NCI-H2227 treated with DMSO at 0.1 percent for 48 hours (cell line): ENCODE measurements at places on chromosomes 12 and 14.

GRCh38 chr14:73236157-73236556 is 1.1 kb upstream of the PAPLN start:
- DNase-seq: no peak

DNA sequence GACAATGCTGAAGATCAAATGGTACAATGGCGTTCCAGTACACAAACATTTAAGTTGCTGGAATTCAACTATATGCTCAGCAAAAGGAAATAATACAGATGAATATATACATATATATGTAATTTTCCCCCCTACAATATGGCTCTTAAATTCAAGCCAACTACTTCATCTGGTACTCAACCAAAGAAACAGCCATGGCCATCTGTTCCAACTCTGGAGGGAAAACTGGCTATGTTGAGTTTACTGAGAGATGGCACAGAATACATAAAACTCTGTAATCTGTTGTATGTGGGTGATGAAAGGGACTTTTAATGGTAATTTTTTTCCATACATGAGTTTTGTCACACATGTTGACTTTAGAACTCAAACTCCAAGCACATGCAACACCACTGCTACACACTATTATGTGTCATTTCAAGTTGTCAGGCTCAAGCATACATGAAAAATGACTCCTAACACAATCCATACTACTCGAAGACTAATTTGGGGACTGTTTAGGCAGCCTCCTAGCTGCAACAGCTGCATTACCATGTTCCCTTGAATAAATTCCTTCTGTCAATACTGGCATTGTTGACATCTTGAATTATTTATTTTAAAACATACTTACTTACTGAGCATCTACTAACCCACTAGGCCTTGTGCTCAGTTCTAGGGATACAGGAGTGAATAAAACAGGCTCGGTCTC is 38.2 kb upstream of the MAP3K9 start:
- DNase-seq: no peak

DNA sequence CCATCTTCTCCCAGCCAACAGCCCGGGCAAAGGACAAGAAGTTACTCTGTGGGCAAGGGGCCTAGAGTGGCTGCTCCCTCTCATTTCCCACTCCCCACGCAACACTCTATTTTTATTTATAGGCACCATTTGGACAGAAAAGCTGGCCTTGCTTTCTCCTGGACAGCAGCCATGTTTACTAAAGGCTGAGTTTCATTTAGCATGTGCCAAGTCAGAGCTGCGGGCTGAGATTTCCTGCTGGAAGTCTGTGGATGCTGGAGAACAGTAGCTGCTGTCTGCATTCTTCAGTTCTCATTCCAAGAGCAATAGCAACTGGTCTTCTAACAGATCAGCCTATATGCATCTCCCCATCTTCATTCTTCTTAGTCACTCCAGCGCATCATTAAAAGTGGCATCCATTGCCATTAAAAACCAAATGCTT is 8.3 kb downstream of the COL2A1 start:
- no peak for DNase-seq

- no peak for DNase-seq
Measured at GRCh38 chr12:71896205-71896882, 42.3 kb upstream of the TPH2 start.
